ENCODE measurements at places on chromosomes 3 and 15. TPM values are rescaled to one million over a fixed set of nuclear protein-coding genes. Genes with fewer than 3 reads are reported as not detected.

EPHB3 gene
- not detected for total RNA-seq

DNA sequence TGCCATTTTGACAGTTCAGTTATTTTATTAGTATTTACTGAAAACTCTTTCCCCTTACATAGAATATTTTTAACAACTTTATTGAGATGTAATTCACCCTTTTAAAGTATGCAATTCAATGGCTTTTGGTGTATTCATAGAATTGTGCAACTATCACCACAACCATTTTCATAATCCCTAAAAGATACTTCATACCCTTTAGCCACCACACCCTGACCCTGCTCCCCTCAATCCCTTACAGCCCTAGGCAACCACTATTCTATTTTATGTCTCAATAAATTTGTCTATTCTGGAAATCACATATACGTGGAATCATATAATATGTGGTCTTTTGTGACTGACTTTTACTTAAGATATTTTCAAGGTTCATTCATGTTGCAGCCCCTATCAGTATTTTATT is 29.7 kb downstream of the TEX9 start:
- no peak overlapping the region for H3K4me3 ChIP-seq
- H3K27me3 ChIP-seq = peaks cover 2% of the 10 kb centered on the region
- no peak for DNase-seq
- peaks cover 3% of the 10 kb centered on the region for H3K4me1 ChIP-seq
- H3K36me3 ChIP-seq = no peaks in the 10 kb centered on the region
- H3K27ac ChIP-seq = no peak overlapping the region

DNA sequence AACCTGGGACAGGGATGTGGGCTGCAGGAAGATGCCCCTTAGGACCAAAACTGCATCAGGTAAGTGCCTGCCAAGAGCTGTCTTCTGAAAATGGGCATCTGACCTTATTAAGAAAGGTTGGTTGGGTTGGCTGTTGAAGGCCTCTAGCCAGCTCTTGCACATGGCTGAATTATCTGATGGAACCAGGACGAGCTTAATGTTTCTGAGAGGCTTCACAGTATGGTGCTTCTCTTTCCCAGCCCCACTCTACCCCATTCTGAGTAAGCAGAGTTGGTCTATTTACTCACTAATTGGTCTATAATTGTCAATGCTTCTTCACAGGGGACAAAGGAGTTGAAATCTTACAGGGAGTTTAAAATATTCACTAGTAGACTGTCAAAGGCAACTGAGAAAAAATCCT is 48.4 kb downstream of the DTWD1 start:
- no peaks in the 10 kb centered on the region for H3K27me3 ChIP-seq
- H3K27ac ChIP-seq = no peak overlapping the region
- no peak for DNase-seq
- H3K4me1 ChIP-seq = no peaks in the 10 kb centered on the region
- no peaks in the 10 kb centered on the region for H3K36me3 ChIP-seq

GRCh38 chr15:85753791-85754452 is 40.8 kb downstream of the KLHL25 start:
- peaks cover 2% of the 10 kb centered on the region for H3K36me3 ChIP-seq
- H3K4me1 ChIP-seq = peaks cover 19% of the 10 kb centered on the region
- no peak overlapping the region for H3K4me3 ChIP-seq

DNA sequence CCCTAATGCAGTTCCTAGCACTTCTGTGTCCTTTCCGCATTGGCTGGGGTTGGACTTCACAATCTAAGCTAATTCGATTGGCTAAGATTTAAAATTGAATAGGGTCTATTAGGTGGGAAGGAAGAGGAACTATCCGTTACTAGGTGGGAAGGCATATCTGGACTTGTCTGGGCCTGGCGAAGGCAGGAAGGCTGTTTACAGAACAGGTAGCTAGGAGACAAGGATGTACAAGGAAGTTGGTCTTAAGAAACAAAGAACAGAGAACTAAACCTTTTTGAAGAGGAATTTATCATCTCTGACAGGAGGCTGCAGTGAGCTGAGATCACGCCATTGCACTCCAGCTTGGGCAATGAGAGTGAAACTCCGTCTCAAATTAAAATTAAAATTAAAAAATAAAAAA is 17.3 kb upstream of the ATG7 start:
- H3K27me3 ChIP-seq = peaks cover 3% of the 10 kb centered on the region
- DNase-seq = no peak
- peaks cover 17% of the 10 kb centered on the region for H3K4me1 ChIP-seq
- H3K36me3 ChIP-seq = no peaks in the 10 kb centered on the region
- H3K27ac ChIP-seq = no peak overlapping the region
- H3K4me3 ChIP-seq = no peak overlapping the region

GRCh38 chr15:70474471-70475406 is 288.6 kb downstream of the UACA start:
- peaks cover 9% of the 10 kb centered on the region for H3K27me3 ChIP-seq
- H3K27ac ChIP-seq = peak overlapping the region; percentile 24
- H3K4me3 ChIP-seq = peak overlapping the region; percentile 51
- peak; percentile 65 for DNase-seq
- peaks cover 36% of the 10 kb centered on the region for H3K4me1 ChIP-seq
- H3K36me3 ChIP-seq = no peaks in the 10 kb centered on the region

DNA sequence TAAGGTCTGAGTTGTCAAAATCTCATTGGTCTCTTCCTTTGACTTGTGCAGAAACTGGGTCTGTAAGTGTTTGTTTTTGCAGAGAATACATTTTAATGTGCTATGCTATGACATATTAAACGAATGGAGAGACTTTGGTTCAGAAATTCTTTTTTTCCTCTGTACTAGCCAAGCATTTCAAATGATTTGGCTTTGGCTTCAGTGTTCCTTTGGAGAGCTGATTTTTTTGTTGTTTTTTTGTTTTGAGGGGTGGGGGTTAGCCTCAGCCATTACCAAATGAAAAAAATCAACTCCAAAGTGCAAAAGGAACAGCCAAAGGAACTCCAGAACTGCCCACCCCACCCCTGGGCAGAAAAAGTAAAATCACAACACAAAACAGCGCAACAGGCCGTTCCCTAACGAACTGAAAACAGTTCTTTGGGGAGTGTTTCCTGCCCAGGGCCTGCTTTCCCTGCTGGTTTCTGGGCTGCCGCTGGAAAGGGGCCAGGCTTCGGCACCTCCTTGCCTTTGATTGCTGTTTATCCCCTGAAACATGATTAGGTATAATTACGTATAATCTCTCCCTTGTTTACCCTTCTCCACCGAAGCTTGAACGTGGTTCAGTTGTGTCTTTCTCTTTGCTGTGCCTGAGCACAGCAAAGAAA is 57.6 kb upstream of the NEO1 start:
- no peak for DNase-seq
- H3K4me1 ChIP-seq = no peaks in the 10 kb centered on the region
- H3K27ac ChIP-seq = no peak overlapping the region
- H3K4me3 ChIP-seq = no peak overlapping the region
- H3K36me3 ChIP-seq = no peaks in the 10 kb centered on the region

DNA sequence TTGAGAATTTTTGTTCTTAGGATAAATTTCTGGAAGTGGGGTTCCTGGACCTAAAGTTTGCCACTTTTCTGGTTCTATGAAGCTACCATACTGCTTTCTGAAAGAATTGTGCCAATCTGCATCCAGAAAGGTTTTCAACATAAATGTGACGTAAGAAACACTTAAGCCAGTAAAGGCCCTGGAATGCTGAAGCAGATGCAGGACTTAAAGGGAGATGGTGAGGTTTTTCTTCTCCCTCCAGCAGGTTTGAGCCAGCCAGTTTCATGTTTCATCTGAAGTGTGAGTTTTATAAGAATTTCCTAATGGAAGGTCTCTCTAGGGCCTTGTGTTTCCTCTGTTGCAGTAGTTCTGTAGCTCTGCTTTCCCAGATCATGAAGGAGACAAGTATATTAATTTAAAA is 33.1 kb downstream of the ZNF592 start:
- peaks cover 39% of the 10 kb centered on the region for H3K4me1 ChIP-seq
- H3K27ac ChIP-seq = no peak overlapping the region
- H3K27me3 ChIP-seq = no peaks in the 10 kb centered on the region
- peaks cover 38% of the 10 kb centered on the region for H3K36me3 ChIP-seq
- no peak for DNase-seq

GRCh38 chr3:152770296-152770695 is 64.6 kb upstream of the P2RY1 start:
- H3K4me3 ChIP-seq = no peak overlapping the region
- no peak for DNase-seq
- no peaks in the 10 kb centered on the region for H3K36me3 ChIP-seq
- H3K27ac ChIP-seq = no peak overlapping the region
- H3K27me3 ChIP-seq = no peaks in the 10 kb centered on the region

DNA sequence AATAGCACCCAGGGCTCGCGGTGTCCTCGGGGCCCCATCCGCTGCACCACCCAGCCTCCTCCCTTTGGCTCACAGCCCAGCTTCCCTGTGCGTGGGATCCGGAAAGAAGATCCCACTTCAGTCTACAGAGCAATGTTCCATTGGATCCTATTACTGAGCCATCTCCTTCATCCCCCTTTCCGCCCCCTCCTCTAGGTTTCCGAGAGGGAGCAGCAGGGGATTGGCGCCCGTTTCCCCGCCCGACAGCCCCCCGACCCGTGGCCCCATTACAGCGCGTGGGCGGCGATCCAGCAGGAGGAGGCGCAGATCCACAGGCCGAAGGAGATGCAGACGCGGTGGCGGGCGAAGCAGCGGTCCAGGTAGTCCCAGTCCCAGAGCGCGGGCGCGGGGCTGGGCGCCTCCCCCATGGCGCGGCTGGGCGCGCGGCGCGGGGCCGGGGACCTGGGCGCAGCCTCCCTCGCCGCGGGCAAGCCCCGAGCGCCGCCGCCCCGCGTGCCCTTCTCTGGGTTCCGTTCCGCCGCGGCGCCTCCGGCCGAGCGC is 340 bp downstream of the TMEM44 start:
- no peaks in the 10 kb centered on the region for H3K27me3 ChIP-seq
- peak overlapping the region; percentile 53 for H3K27ac ChIP-seq
- DNase-seq = peak; percentile 24
- peaks cover 6% of the 10 kb centered on the region for H3K4me1 ChIP-seq
- H3K4me3 ChIP-seq = peak overlapping the region; percentile 85

- H3K27ac ChIP-seq = no peak overlapping the region
- DNase-seq = no peak
- H3K4me3 ChIP-seq = no peak overlapping the region
- no peaks in the 10 kb centered on the region for H3K36me3 ChIP-seq
- H3K27me3 ChIP-seq = peaks cover 13% of the 10 kb centered on the region
Observed at GRCh38 chr3:46576-46975, 150.0 kb upstream of the CHL1 start.

GRCh38 chr15:80976851-80977250 is 12.8 kb downstream of the MESD start:
- H3K27me3 ChIP-seq = no peaks in the 10 kb centered on the region
- H3K36me3 ChIP-seq = peaks cover 24% of the 10 kb centered on the region
- DNase-seq = no peak
- peaks cover 47% of the 10 kb centered on the region for H3K4me1 ChIP-seq
- H3K4me3 ChIP-seq = no peak overlapping the region

DNA sequence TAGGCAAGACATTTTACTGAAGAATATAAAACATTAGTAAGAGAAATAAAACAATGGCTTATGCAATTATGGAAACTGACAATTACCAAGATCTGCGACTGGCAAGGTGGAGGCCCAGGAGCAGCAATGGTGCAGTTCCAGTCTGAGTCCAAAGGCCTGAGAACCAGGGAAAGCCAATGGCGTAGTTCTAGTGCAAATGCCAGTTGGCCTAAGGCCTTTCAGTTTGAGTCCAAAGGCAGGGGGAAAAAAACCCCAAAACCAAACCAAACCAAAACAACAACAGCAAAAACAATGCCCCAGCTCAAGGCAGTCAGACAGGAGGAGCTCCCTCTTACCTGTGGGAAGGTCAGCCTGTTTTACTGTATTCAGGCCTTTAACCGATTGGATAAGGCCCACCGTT is 72.6 kb downstream of the ST6GAL1 start:
- peaks cover 82% of the 10 kb centered on the region for H3K4me1 ChIP-seq
- H3K36me3 ChIP-seq = peaks cover 44% of the 10 kb centered on the region
- no peak for DNase-seq
- H3K27ac ChIP-seq = no peak overlapping the region

- H3K4me3 ChIP-seq = no peak overlapping the region
- no peaks in the 10 kb centered on the region for H3K27me3 ChIP-seq
- H3K36me3 ChIP-seq = no peaks in the 10 kb centered on the region
- no peak for DNase-seq
- H3K4me1 ChIP-seq = peaks cover 3% of the 10 kb centered on the region
Observed at GRCh38 chr3:183898028-183898431, 13.3 kb upstream of the PARL start.

PRTG gene
- not detected for total RNA-seq

CLDN11 gene
- not detected for total RNA-seq

FGD5 gene
- total RNA-seq = not detected

GRCh38 chr15:78004919-78005634 is 72.4 kb downstream of the TBC1D2B start:
- H3K36me3 ChIP-seq = peaks cover 5% of the 10 kb centered on the region
- no peaks in the 10 kb centered on the region for H3K27me3 ChIP-seq
- peaks cover 2% of the 10 kb centered on the region for H3K4me1 ChIP-seq
- H3K27ac ChIP-seq = peak overlapping the region; percentile 4
- H3K4me3 ChIP-seq = no peak overlapping the region

GRCh38 chr3:143830786-143831185 is 17.5 kb downstream of the SLC9A9 start:
- peaks cover 3% of the 10 kb centered on the region for H3K36me3 ChIP-seq
- DNase-seq = no peak
- H3K4me3 ChIP-seq = no peak overlapping the region
- no peaks in the 10 kb centered on the region for H3K27me3 ChIP-seq

NTRK3 gene
- total RNA-seq = 1.4 TPM

DNA sequence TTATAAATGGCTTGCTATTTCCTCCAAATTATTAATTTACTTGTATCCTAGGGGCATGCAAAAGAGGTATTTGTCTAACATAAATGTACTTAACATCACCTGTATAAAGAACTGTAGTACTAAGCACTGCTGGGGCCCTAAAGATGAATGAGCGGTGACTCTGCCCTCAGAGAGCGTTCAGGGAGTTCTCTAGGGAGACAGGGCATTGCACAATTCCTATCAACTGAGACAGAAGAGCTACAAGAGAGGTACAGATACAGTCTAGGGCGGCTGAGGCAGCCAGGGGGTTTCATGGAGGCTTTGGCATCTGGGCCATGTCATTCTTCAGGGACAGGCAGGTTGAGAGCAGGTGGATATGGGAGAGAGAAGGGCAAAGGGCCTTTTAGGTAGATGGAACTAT is 39.9 kb upstream of the PARL start:
- H3K4me3 ChIP-seq = no peak overlapping the region
- peaks cover 4% of the 10 kb centered on the region for H3K36me3 ChIP-seq
- H3K27ac ChIP-seq = no peak overlapping the region
- H3K27me3 ChIP-seq = no peaks in the 10 kb centered on the region

PLSCR5 gene
- total RNA-seq = not detected

GRCh38 chr15:97081666-97082226 is 751.2 kb downstream of the NR2F2 start:
- peaks cover 5% of the 10 kb centered on the region for H3K27me3 ChIP-seq
- no peak overlapping the region for H3K4me3 ChIP-seq
- H3K36me3 ChIP-seq = no peaks in the 10 kb centered on the region
- H3K27ac ChIP-seq = no peak overlapping the region

DNA sequence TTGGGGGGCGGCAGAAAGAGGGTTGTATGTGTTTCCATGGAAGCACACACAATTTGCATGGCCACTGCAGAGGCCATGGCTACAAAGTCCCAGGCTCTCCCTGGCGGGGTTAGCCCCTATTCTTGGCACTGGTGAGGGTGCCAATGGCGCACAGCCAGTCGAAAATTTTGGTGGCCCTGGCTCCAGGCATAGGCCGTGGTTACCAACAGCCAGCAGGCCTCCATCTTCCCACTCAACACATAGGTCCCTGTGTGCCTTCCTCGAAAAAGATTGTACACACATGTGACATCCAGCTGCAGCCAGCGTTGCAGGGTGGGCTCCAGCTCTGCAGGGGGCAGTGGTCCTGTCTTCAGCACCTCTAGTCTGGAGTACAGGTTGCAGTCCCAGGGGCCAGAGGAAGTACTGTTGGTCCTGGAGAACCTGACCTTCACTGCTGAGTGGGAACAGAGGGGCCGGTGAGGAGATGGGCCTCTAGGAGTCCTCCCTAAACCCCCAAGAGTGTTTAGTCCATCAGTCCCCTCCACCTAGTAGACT is 7.1 kb downstream of the P4HTM start:
- DNase-seq = no peak
- H3K4me3 ChIP-seq = no peak overlapping the region
- H3K27me3 ChIP-seq = no peaks in the 10 kb centered on the region
